ENCODE measurements at places on chromosomes 16 and 17.

- no peak for DNase-seq
Measured at GRCh38 chr16:24906199-24906808, 60.5 kb downstream of the SLC5A11 start.

DNA sequence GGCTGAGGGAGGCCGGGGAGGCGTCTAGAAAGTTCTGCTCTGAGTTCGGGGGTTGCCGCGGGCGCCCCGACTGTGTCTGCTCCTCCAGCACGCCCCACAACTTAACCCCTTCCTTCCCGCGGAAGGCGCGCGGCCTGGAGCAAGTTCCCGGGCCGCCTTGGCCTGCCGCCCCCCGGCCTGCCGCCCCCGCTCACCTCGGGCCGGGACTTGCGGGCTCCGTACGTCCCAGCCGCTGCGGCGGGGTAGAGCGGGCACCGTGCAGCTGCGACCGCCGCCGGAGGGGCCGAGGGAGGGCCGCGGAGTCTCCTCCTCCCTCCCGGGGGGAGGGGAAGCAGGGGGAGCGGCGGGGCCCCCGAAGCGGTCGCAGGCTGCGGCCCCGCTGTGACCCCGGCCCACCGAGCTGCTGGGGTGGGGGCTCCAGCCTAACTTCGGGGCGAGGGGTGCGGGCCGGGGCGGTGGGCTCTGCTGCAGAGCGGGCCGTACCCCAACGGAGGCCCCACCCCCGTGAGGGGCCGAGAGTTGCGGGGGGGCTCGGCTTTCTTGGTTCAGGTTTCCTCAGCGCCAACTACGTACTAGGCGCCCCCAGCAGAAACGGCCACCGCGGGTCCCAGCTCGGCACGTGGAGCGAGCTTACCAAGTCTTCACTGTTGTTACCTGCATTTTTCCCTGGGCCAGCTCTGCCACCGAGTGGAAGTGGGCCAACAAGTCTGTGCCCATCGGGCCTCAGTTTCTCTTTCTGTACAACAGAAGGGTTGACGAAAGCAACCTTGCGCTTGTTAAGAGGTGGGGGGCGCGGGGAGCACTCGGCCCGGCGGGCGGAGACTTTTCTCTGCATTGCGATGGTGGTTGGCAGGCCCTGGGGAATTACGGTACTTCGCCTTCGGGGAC lies at the start of gene CCDC102A:
TSS of gene CCDC102A (minus strand) at position 266 of the 888 bp plus-strand sequence. CDS start 7,394 bp downstream, outside the sequence.
- no peak for DNase-seq

GRCh38 chr17:7318121-7318860 lies 3.1 kb upstream of the GPS2 start:
- DNase-seq, result no peak

DNA sequence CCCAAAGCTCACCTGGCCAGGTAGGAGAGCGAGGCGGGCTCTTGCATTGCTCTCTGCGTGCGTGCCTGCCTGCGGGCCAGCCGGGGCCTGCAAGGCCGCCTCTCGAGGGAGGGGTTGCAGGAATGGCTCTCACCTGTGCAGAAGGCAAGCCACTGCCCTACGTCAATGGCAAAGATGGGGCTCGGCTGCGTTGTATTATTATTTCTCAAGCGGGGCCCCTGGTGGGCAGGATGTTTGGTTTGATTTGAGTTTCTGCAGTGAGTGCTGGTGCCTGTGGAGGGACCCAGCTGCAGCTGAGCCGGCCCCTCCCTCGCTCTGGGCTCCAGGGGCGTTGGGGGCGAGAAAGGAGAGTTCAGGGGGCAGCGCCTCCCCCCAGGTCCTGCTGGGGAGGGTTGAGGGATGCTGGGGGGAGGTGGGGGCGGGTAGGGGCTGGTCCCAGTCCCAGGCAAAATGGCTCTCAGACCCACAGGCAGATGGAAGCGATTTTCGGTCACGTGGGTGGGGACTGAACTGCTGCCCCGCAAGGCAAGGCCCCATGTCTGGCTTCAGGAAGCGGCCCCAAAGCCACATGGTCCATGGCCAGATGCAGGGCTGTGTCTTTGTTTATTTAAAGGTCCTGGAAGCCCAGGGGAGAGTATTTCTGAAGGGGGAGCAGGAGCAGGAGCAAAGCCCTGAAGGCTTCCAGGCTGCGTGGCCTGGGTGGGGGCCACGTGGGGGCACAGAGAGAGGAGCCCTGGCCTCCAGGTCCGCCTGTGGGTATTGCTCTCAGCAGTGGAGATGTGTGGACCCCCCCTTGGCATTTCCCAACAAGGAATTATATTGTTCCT lies 338.8 kb downstream of the SEC14L1 start:
- DNase-seq, result no peak

GRCh38 chr16:19804538-19805323 lies 79.9 kb downstream of the GPRC5B start:
- DNase-seq, result no peak

DNA sequence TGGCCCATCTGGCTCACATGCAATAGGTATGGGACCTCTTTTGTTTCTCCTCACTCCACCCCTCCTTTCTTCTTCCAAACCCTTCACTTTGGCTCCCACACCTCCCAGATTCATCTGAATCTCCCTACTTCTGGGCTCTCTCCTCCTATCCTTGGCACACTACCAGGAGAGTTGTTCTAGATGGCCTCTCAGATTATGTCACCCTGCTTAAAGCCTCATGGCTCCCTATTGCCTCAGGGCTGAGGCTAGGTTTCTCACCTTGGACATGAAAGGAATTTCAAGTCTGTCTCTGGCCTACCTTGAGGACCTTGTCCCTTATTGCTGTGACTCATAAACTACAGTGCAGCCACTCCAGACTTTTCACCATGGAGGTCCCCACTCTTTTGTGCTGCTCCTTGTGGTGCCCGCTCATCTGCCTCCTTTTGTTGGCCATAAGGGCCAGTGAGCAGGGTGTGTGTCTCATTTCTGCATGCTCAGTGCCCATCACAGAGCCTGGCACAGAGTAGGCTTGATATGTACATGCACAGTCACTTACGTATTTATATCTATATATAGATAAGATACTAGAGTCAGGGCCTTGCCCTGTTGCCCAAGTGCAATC lies 1.0 kb upstream of the MFAP4 start:
- DNase-seq, result no peak

DNA sequence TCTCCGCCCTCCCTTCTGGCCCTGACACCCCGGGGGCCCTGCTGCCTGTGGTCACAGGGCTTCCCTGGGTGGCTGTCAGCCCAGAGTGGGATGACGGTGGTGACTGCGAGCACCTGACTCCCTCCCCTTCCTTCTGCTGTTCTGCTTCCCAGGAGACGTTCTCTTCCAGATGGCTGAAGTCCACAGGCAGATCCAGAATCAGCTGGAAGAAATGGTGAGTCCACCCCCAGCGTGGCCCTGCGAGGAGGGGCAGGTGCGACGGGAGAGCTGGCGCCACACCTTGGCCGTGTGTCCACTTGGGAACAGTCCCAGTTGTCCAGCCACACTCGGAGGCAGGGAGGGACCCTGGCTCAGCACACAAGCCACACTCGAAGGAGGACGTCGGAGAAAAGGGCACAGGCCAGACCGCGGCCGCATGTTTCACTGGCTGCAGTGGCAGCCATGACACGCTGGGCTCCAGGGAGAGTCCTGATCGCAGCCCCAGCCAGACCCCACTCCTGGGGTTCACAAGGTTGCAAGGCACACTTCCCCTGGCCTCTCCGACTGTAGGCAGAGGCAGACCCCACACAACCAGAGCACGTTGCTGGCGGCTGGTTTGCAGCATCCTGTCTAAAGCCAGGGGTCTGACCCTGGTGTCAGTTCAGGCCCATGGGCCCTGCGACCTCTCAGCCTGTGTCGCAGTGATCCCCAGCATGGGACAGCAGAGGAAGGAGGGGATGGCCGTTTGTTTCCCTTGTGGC lies 49.9 kb downstream of the BAIAP2 start:
- no peak for DNase-seq

- DNase-seq, result no peak
Measured at GRCh38 chr16:49661465-49662187, 194.3 kb downstream of the ZNF423 start.

DNA sequence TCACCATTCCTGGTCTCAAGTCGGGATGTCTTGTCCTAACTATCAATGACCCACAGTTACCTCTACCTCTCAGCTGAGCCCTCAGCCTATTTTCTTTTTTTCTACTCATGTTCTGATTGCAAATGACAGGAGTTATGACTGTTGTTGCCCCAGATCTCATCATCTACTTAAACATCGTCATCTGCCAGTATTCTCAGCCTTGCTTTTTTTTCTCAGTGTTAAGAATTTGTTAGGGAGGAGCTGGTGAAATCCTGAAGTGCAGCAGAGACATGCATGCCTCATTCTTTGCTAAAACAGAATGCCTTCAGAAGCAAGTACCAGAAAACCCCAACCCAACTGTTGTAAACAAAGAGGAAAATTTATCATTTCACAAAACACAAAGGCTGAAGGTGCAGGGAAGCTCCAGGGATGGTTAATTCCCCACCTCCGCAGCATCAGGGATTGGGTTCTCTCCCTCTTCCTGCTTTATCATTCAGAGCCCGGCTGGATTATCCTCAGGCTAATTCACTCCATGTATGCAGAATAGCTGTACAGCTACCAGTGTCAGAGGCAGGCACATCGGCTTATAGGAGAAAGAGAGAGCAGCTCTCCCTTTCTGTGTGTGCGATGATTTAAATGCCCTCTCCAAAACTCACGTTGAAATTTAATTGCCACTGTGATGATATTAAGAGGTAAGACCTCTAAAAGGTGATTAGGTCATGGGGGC lies 540.8 kb upstream of the HSBP1 start:
- no peak for DNase-seq

DNA sequence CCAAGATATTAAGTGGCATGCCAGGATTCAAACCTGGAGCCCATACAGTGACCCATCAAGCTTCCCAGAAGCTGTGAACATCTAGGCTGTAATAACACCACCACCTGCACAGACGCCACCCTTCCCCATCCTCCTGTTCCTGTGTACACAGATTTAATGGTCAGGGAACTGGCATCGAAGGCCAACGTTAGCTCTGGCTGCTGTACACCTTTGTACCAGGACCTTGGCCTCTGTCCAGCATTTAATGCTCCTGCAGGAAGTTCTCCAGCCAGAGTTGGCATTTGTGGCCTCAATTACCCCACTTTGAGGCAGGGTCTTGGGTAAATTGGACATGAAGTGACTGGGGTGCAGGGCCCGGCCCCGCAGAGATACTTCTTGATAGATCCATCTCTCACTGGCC lies 49.3 kb downstream of the SCNN1B start:
- no peak for DNase-seq

DNA sequence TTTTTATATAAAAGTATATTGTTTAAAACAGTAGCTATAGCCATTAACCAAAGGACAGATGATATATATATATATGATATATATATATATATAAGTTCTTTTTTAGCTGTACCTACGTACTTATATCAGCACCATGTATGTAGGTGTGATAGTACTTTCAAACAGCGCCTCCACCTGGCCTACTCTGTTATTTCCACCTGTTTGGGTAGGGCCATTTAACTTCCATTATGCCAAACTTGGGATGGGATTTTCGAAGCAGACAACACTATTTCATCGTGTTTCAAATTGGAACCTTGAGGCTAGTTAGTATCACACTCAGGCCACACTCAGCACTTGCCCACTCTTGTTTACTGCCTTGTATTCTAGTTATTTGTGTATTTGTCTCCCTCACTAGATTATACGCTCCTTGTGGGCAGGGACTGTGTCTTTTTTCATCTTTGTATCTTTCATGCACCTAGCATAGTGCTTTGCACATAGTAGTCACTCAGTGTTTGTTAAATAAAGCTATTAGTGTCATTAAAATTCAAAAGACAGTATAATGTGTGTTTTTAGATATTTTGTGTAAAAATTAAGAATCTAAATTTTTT lies 11.8 kb upstream of the CLTC start:
- DNase-seq, result no peak

GRCh38 chr16:1620391-1620790 lies 8.2 kb downstream of the CRAMP1 start:
- DNase-seq, result no peak

GRCh38 chr16:72404299-72404698 lies 232.3 kb upstream of the PMFBP1 start:
- no peak for DNase-seq

GRCh38 chr17:44599298-44600175 lies 42.3 kb downstream of the FZD2 start:
- peak; percentile 59 for DNase-seq

- DNase-seq, result no peak
Measured at GRCh38 chr16:66695935-66696668, 441 bp downstream of the CMTM4 start.

DNA sequence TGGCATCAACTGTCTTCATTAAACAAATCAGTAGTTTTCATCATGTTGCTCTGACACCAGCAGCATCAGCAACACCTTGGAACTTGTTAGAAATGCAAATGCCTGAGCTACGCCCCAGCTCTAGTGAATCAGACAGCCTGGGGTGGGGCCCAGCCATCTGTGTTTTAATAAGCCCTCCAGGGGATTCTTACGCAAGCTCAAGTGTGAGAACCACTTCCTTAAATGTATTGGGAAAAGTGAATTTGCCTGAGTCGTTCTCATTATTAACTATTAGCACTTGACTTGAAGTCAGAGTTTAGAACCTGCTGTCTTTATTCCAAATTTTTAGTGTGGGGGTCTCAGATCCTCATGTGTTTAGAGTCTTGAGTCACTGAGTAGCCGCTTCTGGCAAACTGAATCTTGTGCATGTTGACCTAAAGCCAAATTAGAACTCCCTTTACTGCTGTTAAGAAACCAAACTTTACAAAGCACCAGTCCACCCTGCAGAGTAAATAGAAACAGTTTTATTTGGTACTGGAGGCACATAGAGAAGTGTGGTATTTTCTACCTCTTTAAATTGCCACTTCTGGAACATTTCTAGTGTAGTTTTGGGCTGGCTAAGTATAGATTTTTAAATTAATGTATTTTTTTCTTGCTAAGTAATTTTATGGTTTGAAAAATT lies 137.4 kb upstream of the COX10 start:
- DNase-seq, result no peak

DNA sequence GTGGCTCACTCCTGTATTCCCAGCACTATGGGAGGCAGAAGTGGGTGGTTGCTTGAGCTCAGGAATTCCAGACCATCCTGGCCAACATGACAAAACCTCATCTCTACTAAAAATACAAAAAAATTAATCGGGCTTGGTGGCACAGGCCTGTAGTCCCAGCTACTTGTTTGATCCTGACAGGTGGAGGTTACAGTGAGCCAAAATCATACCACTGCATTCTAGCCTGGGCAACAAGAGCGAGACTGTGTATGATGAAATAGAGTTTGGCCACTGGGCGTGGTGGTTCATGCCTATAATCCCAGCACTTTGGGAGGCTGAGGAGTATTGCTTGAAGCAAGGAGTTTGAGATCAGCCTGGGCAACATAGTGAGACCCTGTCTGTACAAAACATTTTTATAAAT lies 173.3 kb downstream of the TANC2 start:
- no peak for DNase-seq

- DNase-seq, result no peak
Measured at GRCh38 chr16:2196162-2196980, at the start of gene CASKIN1. TSS of gene CASKIN1 (minus strand) at chr16:2196605. CDS start at chr16:2196432, 173 bp downstream.

- no peak for DNase-seq
Measured at GRCh38 chr16:54282202-54282927, 4.2 kb downstream of the IRX3 start.

- no peak for DNase-seq
Measured at GRCh38 chr17:50699410-50699809, 8.3 kb downstream of the ANKRD40 start.

- DNase-seq, result no peak
Measured at GRCh38 chr16:66846831-66847230, 2.6 kb downstream of the CA7 start.

- no peak for DNase-seq
Measured at GRCh38 chr16:66924527-66925321, 611 bp downstream of the RRAD start.
